Memory B cell (primary cell): ENCODE measurements at places on chromosomes 5 and 9.

DNA sequence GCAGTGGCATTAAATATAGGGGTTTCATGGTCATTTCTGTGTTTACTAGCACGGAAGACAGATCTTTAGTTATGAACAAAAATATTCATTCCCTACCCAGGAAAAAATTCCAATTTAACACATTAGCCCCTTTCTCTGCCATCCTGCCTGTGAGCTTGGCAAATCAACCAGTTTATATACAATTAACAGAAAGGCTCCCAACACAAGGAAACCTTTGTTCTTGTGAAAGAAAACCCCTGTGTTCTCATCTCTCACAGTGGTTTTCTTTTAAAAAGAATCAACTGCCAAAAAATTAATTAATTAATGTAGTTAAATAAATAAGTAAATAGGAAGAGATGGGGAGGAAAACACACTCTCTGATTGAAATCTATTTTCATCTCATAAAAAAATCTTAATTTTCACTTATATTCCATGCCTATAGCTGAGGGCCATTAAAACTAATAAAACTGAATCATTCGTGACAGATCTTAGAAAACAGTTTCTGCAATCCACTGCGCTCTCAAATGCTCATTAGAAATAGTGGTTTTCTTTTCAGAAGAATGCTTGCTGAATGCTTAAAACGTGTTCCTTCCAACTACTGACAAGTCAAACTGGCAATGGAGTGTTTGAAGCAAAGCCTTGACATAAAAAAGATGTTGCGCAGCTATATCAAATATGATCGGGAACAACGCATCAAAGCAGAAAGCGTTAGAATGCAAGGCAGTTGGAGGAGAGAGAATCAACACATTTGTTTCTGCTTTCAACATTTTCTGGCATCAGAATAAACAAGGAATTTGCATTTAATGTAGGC is 387.7 kb downstream of the TLR4 start:
- DNase-seq = no peak

DNA sequence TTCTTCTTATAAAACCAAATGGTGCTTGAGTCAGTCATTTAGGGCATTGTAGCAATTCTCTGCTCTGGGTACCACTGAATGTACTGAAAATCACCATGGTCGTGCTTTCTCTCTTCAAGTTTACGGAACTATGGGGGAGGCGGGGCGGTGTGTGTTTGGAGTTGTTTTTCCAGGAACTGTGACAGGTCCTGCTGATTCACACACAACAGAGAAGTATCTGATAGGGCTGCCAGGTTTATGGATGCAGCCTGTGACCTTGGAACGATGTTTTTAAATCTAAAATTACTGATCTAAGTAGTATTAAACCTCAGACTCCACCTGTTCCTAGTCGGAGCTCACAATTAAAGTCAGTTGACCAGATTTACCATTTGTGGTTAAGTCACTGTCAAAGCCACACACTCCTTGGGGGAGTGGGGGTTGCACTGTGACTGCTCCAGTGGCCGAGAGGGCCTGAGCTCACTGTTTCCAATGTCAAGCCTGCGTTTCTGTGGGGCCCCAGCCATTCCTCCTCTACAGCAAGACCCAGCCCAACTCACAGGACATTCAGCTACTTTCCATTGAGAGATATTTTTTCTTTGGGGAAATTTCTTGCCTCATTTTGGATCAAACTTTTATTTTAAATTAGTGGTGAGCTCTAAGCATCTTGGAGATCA is 44.4 kb downstream of the GADD45G start:
- no peak for DNase-seq

DNA sequence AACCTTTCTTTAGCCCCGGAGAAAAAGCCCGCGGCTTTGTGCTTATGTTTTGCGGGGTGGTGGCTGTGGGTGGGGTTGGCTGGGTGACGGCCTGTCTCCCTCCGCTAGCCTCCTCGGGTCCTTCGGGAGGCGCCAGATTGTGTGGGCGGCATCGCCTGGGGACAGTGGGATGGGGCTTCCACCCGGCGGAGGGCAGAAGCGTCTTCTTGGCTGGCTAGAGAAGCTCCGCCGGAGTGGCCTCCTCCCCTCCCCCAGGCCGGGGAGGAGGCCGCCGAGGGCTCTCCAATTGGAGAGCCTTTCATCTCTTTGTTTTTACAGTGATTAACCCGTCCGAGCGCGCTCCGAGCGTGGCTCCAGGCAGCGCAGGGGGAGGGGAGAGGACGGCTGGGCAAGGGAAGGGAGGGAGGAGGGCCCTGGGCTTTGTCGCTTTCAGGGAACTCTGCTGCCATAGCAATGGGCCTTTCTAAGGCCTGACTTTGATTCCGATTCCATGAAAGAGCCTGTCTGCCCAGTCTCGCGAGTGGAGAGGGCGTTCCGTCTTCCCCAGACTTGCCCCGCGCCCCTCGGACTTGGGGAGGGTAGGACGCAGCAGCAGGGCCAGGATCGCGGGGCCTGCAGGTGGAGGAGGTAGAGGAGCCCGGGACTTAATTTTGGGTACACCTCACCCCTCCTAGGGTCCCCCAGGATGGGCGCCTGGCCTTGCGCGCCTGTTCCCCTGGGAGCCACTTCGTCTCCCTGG is 36.7 kb upstream of the TIFAB start:
- no peak for DNase-seq

DNA sequence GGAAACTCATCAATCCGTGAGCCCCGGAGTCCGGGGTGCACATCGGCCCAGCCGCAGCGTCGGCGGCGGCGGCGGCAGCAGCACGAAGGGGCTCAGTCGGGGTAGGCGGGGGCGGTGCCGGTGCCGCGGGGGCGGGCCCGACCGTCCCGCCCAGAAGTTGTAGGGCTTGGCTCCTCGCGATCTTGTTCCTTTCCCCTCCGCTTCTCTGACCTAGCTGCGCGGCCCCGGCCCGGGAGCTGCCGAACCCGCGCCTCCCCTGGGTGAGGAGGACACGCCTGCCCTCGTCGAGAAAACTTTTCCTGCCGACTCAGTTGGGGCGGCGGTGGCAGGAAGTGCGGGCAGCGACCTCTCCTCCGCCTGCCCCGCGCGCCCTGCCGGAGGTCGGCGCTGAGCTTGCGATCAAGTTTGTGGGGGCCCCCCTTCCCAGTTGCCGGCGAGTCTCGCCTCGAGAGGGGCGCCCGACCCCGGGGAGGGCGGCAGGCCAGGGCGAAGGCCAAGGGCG is at the start of gene MAN2A1:
Gene MAN2A1, plus strand, starts transcription at position 188 of the 502 bp plus-strand sequence. CDS start 491 bp downstream, outside the sequence.
- peak; percentile 78 for DNase-seq

GRCh38 chr5:180209137-180209581 is at the start of gene RASGEF1C:
TSS of gene RASGEF1C (minus strand) at chr5:180209211. CDS start at chr5:180138052, 71,159 bp downstream.
- peak; percentile 52 for DNase-seq

DNA sequence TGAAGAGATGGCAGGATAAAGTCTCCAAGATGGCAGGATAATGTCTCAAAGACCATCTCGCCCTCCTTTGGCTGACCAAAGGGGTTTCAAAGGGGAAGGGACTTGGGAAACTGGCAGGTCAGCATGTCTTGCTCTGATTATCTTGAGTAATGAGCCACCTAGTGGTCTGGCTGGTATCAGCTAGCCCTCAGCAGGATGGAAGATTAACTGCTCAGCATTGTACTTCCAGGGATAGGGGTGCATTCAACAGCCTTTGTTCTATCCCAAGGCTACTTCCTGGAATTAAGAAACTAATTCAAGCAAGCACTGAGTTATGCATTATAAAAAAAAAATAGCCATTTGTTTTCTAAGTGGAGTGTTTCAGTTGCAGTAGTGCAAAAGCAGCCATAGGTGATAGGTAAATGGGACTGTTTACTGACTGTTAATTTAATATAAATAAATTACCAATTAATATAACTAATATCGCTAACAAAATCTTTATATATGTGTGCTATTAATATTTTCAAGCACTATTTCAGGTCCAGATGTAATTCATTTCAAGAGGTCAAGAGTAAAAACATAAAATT is 555.5 kb downstream of the CDH9 start:
- DNase-seq = no peak

GRCh38 chr9:125906893-125907292 is 159.7 kb downstream of the PBX3 start:
- DNase-seq = no peak

- no peak for DNase-seq
Measured at GRCh38 chr5:131460867-131461572, 174.0 kb downstream of the RAPGEF6 start.

GRCh38 chr5:142821034-142821732 is 51.0 kb downstream of the ARHGAP26 start:
- no peak for DNase-seq

GRCh38 chr9:122213589-122214413 is 15.0 kb downstream of the LHX6 start:
- DNase-seq = no peak

- DNase-seq = no peak
Measured at GRCh38 chr9:15206903-15207696, 99.9 kb downstream of the TTC39B start.

GRCh38 chr5:145976431-145977155 is 40.2 kb downstream of the SH3RF2 start:
- DNase-seq = no peak

DNA sequence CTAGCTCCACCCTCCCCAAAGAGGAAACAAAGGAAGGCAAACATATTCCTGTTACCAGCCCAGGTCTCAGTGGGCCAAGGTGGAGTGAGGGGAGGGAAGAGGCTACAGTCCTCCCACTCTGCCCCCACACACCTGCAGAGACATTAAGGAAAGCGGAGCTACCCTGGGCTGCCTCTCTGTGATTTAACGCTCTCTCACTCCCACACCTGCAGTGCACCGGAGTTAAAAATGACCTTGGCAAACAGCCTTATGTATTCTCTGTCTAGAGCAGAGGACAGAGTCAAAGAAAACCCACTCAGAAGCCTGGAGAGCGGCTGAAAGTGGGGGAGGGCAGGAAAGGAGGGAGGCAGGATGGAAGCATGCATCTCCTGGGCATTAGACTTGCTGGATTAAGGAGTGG is 32.7 kb downstream of the KCNIP1 start:
- no peak for DNase-seq

DNA sequence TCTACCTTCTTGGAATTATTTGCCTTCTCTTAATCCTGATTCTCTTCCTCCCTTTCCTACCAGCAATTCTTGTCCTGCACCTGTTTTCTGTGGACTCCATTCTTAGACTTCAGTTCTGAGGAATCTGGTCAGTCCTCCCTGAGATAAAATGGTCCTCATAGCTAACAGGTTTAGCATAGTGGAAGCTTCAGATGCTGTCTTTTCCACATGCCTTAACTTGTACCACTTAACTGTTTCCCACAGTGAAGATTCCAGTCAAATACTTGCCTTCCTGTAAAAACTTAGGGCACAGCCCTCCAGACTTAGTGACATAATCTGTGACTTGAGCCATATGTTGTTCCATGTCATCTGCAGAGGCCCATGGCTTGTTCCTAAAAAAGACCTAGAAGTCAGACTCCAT is 261.3 kb downstream of the CWC27 start:
- DNase-seq = no peak
